ENCODE measurements at places on chromosomes 12 and 14. TPM values are rescaled to one million over a fixed set of nuclear protein-coding genes. Genes with fewer than 3 reads are reported as not detected.

Gene CD163
- not detected for total RNA-seq

Gene LRIG3
- 6.0 TPM for total RNA-seq

Gene GLS2
- total RNA-seq, result 0.09 TPM

Gene SLC39A2
- total RNA-seq, result not detected

Gene PLEKHD1
- total RNA-seq, result not detected

Gene TMEM229B
- total RNA-seq, result 0.22 TPM

Gene PARPBP
- total RNA-seq, result 25.2 TPM

Gene SPTSSA
- 25.2 TPM for total RNA-seq
